ENCODE measurements at places on chromosomes 11 and 22.

- DNase-seq: no peak
Observed at GRCh38 chr11:98536023-98536422, 484.7 kb upstream of the CNTN5 start.

- DNase-seq: peak; percentile 16
Observed at GRCh38 chr11:123235117-123235655, 40.1 kb upstream of the CLMP start.

GRCh38 chr11:103234974-103235373, 125.7 kb downstream of the DYNC2H1 start:
- DNase-seq: no peak

GRCh38 chr11:7252683-7253213, 1.0 kb downstream of the SYT9 start:
- no peak for DNase-seq

DNA sequence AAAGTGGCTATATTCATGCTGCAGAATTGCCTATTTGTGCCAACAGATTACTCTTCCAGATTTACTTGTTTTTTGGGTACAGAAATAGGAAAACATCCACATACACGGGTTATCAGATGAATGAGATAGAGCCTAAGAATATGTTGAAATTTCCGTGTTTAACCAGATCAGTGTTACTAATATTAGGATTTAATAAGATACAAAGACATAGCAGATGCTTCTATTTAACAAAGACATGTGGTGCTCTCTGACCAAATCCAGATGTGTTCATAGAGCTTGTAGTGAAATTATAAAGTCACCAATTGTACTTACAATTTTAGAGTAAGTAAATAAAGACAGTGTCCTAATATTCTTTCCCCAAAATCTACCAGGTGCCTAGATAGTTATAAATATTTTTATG, 208.0 kb downstream of the CASP12 start:
- no peak for DNase-seq

DNA sequence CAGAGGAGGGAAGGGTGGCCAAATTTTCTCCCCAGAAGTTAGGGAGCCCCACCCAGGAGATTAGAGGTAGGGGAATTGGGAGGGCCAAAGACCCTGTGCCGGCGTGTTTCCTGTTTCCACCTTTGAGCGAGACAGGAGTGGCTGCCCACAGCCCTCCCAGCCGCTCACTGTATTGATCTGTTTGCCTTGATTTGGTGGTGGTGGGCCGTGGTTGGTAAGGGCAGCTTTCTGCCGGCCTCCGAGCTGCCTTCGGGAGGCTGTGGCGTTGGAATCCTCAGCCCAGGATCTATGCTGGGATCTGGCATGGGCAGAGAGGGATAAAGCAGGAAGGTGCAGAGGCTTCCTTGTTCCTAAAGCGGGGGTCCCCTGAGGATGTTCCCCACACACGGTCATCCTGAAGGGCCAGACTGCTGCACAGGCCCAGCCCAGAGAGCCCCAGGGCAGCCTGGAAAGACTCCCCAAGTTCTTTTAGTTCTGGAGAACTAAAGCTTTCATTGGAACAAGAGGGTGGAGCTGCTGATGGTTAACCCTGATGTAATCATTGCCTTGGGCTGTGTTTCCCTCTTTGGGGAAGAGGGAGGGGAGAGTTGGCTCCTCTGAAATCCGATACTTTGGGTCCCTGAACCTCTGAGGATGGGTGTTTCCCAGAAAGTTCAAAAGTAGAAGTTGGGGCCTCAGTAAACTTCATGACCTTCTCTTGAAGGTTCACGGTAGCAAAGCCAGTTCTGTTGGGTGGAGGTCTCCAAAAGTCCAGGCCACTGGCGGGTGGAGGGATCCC, 7.2 kb downstream of the FAM83F start:
- DNase-seq: no peak

DNA sequence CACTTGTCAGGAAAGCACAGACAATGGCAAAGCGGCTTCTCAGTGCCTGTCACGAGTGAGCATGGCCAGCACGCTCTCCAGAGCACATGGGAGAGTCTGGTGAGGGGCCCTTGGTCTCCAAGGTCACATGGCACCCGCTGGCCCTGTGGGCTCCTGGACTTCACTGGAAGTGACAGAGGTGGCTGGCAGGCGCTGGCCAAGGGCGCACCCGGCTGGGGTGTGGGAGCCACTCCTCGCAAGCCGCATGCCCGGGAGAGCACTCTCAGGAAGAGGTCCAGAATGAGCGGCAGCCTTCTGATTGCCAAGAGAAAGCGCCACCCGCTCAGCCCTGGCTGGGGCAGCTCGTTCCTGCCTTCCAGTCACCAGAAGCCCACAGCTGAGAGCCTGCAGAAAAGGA, 17.1 kb upstream of the MOB2 start:
- DNase-seq: no peak

DNA sequence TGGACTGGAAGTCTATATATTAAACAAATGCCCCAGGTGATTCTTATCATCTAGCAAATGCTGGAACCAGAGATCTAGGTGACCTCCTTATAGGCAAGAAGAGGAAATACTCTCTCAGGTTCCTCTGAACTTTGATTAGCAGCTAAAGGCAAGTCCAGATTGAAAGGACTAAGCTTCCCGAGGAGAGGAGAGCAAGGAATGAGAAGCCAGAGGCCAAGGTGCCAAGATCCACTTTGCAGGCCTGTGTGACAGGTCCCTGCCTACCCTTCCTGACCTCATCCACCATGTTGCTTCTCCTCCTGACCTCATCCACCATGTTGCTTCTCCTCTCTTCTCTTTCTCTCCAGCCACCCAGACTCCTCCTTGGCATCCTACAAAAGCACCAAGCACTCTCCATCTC, 173.2 kb downstream of the LARGE1 start:
- DNase-seq: no peak

GRCh38 chr11:2892215-2892966, 6.8 kb upstream of the CDKN1C start:
- DNase-seq: peak; percentile 69

- no peak for DNase-seq
Observed at GRCh38 chr11:1520663-1521267, 34.2 kb upstream of the MOB2 start.

DNA sequence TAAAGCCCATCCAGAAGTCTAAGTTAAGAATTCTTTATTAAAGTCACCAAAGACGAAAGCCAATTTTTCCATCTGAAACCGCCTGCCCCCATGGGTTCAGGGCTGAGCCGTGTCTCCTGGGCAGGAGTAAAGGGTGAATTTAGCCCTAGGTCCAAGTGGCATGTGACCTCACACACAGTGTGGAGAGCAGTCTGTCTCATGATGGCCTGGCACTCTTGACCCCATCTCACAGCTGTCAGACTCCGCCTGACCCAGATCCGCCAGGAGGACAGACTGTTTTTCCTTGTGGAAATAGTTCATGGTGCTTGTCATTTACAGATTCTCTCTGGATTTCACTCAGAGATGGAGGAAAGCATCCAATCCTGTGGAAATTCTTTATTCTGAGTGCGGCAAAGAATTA, 109.7 kb downstream of the GALNT18 start:
- DNase-seq: no peak

GRCh38 chr11:66388780-66389386, 17.3 kb upstream of the SLC29A2 start:
- peak; percentile 28 for DNase-seq

DNA sequence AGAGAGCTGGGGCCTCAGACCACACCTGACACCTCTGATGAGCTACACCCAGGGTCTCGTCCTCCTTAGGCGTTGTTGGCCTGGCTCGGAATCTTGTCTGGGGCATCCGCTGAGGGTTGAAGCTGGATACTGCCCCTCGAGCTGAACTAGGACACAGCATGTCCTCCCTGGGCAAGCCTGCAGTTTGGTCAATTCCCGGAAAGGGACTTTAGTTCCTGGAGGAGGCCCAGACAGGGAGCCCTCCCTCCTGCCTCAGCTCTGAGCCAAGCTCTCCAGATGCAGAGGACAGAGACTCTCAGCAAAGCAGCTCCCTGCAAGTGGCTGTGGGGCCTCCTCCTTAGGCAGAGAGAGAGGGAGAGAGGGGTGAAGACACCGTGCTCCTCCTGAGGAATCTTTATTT, 4.9 kb downstream of the APOL3 start:
- DNase-seq: no peak

DNA sequence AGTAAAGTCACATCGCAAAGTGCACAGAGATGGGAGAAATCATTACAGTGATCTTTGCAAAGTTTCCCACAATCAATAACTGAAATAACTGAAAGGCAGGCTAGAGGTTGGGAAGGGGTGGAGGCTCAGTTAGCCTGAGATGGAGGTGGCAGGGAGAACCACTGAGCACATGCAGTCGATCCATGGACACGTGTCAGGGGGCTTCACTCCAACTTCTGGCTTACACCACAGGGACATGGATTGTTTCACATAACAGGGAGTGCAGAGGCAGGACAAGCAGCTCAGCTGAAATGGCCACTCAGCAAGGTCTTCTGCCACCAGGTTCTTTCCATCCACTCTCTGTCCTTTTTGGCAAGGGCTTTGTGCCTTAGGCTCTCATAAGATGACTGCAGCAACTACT, 35.1 kb upstream of the MICAL2 start:
- no peak for DNase-seq
